Subcutaneous adipose tissue (tissue), 4 donors: ENCODE measurements at places on chromosomes 6 and 20. TPM values are rescaled to one million over a fixed set of nuclear protein-coding genes. Genes with fewer than 3 reads are reported as not detected.

Gene CNR1
- total RNA-seq = 23.4 TPM

Gene STX16
- total RNA-seq = 71.3 TPM

Gene SRSF12
- not detected for total RNA-seq

Gene WFDC5
- total RNA-seq = not detected

Gene DUSP15
- not detected for total RNA-seq

Gene TRMT6
- total RNA-seq = 8.7 TPM

Gene LRRC73
- not detected for total RNA-seq

Gene EMILIN3
- total RNA-seq = not detected
